ENCODE measurements at places on chromosomes 6 and 20.
A peak's percentile ranks its signal among the peaks of the same experiment; 100 is the strongest.

- peak; percentile 65 for DNase-seq
Observed at GRCh38 chr20:21395666-21396598, 1.4 kb downstream of the NKX2-4 start.

- no peak for DNase-seq
Observed at GRCh38 chr6:150316936-150317335, 51.9 kb upstream of the IYD start.

GRCh38 chr20:1897965-1898464 is 2.8 kb downstream of the SIRPA start:
- DNase-seq: peak; percentile 88

DNA sequence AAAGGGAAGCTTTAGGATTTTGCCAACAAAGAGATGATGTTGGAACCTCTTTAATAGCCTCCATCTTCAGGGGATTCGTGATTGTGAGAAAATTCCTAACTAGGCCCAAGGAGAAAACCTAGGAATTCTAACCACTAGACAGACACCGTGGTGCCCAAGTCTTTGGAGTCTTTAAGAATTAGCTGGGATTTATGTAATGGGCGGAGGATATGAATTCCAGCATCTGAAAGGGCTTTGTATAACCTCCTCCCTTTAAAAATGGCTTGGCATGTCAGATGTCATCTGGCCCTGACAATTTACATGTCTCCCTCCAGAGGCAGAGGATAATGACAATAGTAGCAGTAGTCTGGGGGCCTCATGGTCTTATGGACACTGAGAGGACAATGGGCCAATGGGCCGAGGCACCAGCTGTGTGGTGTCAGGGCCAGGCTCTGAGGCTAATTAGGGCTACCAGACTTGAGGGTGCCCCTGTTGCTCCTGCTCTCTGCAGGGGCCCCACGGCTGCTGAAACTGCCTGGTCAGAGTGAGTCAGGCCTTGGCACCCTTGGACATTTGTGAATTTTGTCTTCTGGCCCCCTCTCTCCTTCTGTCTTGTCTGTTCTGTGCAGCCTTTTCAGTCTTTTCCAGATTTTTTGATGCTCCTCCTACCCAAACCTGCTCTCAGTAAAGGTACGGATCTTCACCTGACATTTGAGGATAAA is 113.9 kb downstream of the EDN1 start:
- DNase-seq: no peak

DNA sequence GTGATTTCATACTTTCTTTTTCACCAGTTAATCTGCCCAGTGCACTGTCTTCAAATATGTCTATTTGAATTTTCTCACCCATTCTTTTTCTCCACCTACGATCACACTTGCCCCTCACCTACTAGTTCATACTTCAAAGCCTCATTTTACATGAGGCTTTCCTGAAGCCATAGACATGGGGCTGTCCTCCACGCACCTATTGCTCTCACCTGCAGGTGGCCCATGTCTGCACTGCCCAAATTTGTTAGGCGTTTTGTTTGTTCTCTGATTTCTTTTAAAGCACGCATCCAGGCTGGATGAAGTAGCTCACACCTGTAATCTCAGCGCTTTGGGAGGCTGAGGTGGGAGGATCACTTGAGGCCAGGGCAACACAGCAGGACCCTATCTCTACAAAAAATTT is 106.8 kb upstream of the RIPOR2 start:
- peak; percentile 58 for DNase-seq

DNA sequence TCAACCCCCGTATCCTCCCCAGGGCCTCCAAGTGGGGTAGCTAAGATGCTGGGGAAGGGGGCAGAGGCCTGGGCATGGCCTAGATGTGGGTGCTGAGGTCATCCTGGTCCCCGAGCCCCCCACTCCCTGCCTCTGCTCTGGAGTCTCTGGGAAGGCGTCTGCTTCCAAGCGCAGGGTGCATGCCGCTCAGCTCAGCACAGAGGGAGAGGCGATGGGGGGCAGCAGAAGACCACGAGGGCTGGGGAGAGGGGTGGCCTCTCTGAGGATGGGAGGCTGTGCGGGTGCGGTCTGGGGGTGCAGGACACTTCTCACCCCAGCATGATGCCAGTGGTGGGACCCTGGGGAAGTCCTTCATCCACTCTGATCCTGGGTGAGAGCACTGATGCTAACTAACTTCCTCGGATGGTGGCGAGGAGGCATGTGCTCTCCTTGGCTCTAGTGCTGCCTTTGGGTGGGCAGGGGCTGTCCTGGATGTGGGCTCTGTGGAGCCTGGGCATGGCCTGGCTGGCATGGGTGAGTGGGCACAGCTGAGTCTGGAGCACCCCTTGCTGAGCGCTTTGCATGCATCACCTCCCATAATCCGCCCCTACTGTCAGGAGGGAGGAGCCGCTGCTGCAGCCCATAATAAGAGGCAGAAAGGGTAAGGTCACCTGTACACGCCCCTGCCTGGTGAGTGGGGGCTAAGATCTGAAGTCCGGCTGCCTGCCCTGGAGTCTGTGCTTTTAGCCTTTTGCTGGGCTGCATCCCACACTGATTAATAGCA is 34.7 kb downstream of the EFCAB8 start:
- DNase-seq: no peak

- DNase-seq: no peak
Observed at GRCh38 chr6:109961611-109962041, 16.5 kb upstream of the GPR6 start.

- no peak for DNase-seq
Observed at GRCh38 chr6:136840276-136841001, 18.0 kb downstream of the PEX7 start.

- DNase-seq: peak; percentile 36
Observed at GRCh38 chr6:158909938-158910337, 90.1 kb downstream of the RSPH3 start.

DNA sequence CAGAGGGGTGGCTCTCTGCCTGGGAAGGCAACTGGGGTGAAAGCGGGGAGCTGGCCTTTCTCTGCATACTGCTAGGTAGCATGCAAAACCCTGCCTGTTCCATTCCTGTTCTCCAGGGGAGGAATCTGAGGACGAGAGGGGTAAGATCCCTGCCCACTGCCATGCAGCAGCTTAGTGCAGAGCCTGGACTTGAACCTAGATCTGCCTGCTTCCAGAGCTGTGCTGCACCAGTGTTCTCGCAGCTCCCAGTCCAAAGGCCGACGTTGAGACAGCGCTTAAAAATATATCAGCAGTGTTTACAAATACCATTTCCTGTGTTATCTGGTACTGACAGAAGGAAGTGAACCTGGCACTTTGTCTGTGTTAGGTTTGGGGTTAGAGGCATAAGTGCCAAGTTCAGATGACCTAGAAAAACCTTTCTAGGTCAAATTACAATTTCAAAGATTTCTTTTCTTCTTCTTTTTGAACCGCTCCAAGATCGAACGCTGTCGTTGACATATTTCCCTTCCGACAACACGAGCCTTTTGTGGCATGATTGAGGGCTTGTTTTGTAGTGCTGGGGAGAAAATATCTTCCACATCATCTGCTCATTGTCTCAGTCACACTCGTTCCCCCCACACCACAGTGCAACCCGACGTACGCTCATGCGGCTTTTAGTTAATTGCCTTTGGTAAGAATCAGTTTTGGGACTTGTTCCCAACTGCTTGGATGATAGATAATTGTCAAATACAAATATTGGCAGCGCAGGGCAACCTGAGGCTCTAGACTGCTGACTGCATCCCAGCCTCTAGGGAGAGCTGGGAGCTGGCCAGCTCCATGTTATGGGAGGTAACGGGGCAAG is 44.6 kb downstream of the TOX2 start:
- no peak for DNase-seq

DNA sequence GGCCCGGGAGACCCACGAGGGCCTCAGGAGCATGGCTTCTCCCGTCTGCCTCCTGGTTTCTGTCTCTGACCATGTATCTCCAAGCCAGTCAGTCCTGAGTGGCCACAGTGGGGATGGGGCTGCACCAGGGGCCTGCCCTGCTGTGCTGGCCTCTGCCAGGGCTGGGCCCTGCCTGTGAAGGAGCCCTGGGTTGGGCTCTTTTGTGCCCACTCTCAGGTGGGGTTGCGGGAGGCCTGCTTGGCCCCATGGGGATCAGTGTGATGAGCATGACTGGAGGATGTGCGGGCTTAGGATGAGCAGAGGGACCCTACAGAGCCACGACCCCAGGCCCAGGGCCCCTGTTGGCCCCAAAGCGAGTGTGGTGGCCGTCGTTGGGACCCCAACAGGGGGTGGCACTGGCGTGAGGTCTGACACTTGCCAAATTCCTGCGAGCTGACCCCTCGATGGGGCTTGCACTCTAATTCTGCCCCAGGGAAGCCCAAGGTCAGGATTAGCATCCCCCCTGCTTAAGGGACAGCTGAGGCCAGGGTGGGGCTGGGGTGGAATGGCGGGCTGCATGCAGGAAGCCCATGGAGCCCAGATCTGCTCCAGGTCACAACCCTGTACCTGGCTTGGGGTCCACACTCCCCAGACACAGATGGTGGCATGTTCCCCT is 90.0 kb upstream of the BHLHE23 start:
- no peak for DNase-seq

DNA sequence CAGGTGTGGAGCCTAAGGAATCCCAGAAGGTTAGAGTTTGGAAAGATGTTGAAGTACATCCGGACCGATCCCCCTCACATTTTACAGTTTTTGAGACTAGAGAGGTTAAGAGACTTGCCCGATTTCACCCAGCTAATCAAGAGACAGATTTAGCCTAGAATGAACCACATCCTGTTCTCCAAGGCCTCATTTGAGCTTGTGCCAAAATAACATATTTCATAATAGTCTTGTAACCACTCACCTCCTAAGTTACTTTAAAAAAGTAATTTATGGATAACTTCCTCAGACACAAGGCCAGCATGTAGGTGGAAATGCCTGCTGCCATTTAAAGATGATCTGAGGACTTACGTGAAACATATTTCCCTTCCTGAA is 39.8 kb upstream of the ARHGAP18 start:
- DNase-seq: peak; percentile 42

- no peak for DNase-seq
Observed at GRCh38 chr6:111980143-111980542, 73.8 kb upstream of the CCN6 start.

DNA sequence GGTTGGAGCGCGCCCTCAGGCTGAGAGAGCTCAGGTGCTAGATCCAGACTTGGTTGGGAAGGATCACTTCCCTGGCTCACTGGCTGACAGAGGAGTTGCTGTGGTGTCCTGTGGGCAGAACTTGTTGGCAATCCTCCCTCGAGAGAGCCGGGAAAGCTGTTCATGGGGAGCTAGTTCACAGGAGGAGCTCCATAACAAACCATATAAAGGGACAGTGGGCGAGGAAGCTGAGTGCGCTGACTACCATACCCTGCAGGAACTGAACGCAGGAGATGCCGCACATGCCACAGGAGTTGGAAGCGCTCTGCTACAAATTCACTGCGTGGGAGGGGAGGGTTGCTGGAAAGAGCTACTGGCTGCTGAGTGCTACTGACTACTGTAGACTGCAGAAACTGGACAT is 243.2 kb downstream of the OGFRL1 start:
- no peak for DNase-seq

- no peak for DNase-seq
Observed at GRCh38 chr6:124226396-124226795, 422.7 kb downstream of the NKAIN2 start.

Measured in B cell (primary cell).